ENCODE measurements at places on chromosomes 1 and 21.

DNA sequence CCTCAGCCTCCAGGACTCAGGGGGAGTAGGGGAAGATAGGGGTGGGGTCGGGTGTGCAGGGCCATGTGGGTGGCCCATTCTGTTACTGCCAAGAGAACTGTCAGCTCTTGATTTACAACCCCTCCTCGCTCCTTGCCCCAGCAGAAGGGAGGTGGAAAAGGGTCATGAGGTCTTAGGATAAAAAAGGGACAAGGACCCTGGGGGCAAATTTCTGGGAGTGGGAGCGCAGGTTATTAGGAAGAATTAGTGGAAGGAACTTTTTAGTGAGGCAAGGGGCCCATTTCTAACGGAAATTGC, 812 bp downstream of the FAM110D start:
- no peak for DNase-seq

- DNase-seq = no peak
These were observed 70.0 kb upstream of the KIAA0040 start for GRCh38 chr1:175262621-175263020.

GRCh38 chr1:35261412-35262120, 6.9 kb upstream of the ZMYM4 start:
- DNase-seq = no peak

DNA sequence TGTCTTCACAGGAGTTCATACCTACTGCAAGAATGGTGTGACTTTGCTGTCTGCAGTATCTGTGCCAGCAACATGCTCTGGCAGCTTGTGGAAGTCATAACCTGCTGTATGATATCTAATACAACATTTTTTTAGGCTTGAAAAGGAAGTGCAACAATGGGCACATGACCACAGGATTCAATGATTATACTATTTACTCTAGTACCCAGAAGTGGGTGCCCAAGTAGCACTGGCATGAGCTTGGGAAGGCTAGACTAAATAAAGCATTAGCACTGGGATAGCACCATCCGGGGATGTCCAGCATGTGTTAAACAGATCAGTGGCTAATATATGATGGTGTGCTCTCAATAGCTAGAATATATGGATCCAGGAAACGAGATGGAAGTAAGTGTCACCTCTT, 98.6 kb upstream of the PDE4B start:
- no peak for DNase-seq

GRCh38 chr1:11059155-11059967, 457 bp downstream of the SRM start:
- DNase-seq = no peak

DNA sequence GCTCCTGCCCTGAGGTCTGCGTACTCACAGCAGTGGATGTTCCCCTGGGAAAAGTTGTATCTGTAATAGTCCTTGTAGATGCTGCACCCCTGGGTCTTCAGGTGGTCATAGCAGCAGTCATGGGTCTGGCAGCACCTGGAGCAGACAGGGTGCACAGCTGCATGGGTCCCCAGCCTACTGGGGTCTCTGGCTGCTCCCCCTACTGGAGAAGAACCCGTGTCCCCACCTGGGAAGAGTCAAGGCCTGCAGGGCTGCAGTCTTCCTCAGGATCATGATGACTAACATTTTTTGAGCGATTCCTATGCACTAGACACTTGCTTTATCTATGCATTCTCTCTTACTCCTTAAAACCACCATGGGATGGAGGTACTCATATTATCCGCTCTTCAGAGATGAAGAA, 3.9 kb downstream of the PLA2G2D start:
- DNase-seq = no peak

DNA sequence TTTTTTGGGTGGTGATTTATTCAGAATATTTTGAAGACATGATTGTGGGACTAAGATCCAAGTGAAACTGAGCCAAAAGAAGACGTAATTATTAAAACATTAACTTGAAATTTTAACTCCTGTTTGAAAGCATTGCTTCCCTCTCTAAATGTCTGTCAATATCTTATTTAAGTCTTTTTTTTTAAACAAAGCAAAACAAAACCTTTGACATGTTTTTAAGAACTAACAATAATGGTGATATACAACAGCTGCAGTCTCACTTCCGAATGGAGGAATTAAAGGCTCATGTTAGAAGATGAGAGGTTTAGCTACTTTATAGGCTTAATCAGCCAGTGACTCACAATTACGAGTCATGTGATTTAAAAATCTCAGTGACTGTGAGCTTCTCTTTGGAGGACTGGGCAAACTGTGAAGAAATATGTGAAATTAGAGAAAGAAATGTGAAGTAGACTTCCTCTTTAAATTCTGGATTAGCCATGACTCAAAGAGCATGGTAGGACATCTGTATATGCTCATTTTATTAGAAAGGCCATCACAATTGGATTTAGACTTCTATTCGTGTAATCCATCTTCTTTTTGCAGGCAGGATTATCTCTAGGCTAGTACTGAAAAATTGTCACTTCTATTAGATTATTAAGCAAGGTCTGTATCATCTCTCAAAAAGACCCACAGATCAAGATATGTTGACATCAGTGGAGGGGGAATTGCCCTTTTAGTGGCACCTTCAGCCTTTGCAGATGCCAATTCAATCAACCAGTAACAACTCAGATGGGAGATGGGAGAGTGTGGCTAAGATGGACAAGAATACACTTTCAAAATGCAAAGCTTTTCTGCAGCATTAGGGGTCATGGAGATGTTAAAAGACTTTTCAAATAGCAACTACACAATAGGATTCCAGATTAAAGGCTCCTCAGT, 28.7 kb downstream of the KCNA3 start:
- DNase-seq = no peak

GRCh38 chr1:113133038-113133437, 60.0 kb downstream of the LRIG2 start:
- no peak for DNase-seq

DNA sequence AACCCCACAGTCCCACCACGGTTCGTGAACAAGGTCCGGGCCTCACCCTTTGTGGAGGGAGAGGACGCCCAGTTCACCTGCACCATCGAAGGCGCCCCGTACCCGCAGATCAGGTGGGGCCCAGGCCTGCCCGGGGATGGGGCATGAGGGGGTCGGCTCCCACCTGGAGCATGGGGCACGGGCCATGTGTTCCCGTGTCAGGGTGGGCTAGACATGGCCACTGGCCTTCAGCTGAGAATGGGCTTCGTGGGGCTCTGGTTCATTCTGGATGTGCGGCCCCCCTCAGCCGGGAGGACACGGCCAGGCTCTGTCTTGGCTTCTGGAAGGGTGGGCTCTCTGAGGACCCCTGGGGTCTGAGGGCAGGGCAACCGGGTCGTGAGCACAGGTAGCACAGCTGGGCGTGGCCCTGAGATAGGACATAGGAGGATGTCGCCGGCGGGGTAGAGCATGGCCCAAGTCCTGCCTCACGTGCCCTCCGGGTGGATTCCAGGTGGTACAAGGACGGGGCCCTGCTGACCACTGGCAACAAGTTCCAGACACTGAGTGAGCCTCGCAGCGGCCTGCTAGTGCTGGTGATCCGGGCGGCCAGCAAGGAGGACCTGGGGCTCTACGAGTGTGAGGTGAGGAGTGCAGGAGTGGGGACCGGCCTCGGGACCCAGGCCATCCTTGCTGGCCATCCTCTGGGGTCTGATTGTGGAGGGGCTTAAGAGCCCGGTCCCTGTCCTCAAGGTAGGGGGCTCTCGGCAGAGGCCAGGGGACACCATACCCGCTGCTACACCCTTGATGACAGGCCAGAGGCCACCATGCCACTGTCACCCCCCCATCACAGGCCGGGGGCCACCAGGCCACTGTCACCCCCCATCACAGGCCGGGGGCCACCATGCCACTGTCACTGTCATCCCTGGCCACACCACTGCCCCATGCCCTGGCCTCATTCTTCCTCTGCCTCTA, 55.5 kb downstream of the TRIM11 start:
- no peak for DNase-seq

GRCh38 chr1:219555806-219556205, 57.1 kb downstream of the ZC3H11B start:
- no peak for DNase-seq

GRCh38 chr1:220317161-220317560, 44.9 kb upstream of the RAB3GAP2 start:
- no peak for DNase-seq

DNA sequence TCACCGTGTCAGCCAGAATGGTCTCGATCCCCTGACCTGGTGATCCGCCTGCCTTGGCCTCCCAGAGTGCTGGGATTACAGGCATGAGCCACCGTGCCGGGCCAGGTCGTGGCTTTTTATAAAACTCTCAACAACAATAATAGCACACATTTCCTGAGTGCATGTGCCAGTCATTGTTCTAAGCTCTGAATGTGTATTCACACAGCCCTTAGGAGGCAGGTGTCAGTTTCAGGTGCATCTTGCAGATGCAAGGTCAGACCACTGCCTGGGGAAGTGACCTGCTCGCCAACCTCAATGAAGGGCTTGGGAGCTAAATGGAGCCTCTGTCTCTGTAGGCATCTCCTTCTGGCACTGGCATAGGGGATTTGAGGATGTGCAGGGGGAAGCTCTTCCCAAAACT, 1.6 kb upstream of the LEFTY2 start:
- DNase-seq = no peak

- no peak for DNase-seq
These were observed 186.8 kb downstream of the LTN1 start for GRCh38 chr21:28805885-28806284.

- DNase-seq = no peak
These were observed 49.6 kb downstream of the CTTNBP2NL start for GRCh38 chr1:112445596-112445995.

GRCh38 chr1:165988275-165988674, 160.9 kb downstream of the UCK2 start:
- DNase-seq = no peak

- no peak for DNase-seq
These were observed 1.9 kb upstream of the OR13G1 start for GRCh38 chr1:247681288-247681897.

DNA sequence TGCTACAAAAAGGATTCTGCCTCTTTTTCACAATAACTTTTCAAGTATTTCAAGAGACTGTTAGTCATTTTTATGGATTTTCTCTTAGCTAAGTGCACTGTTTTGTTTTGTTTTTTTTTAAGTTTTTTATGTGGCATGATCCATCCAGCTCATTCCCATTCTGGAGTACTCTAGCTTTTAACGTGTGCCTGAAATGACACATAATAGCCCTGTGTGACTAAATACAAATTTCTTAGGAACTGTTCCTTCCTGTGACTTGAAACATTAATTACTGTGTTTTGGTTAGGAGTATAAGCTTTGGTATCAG, 143.9 kb downstream of the HS2ST1 start:
- no peak for DNase-seq

- peak; percentile 92 for DNase-seq
These were observed at the start of gene VASH2 for GRCh38 chr1:212950243-212951125. VASH2 (plus strand) TSS chr1:212950541; CDS start chr1:212951543, 1,002 bp downstream.

DNA sequence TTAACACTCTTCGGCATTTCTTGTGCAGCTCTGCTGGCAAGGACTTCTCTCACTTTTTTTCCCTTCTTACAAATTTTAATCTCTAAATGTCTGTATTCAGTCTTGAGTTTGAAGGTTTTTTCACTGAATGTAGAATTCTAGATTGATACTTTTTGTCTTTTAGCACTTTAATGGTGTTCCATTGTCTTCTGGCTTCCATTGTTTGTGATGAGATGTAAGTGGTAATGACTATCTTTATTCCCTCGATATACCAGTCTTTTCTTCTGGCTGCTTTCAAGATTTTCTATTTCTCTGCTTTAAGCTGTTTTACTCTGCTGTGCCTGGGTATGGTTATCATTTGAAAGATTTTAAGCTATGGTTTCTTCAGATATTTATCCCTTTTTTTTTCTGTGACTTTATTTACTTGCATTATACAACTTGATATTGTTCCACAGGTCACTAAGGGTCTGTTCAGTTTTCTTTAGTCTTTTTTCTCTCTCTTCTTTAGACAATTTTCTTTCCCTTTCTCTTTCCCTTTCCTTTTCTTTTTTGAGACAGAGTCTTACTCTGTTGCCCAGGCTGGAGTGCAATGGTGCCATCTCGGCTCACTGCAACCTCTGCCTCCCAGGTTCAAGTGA, 35.8 kb downstream of the DYRK1A start:
- no peak for DNase-seq

GRCh38 chr1:170790651-170791071, 126.7 kb downstream of the PRRX1 start:
- no peak for DNase-seq

DNA sequence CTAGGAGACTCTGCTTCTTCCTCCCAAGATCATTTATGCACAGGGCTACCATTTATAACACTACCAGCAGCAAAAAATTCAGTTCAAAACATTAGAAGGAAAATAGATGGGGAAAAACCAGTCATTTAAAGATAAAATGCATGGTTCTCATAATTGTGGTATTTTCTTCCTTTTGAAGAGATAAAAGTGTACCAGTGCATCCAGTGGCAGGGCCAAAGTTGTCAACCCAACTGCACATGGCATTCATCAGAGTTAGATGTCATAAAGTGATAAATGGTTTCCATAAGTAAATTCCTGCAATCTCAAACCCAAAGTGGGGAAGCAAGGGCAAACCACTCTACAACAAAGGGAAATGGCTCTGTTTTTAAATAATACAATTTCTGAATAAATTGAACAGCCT, 119.1 kb upstream of the DMRTA2 start:
- DNase-seq = no peak

GRCh38 chr1:244326757-244327156, 125.0 kb downstream of the ADSS2 start:
- no peak for DNase-seq

GRCh38 chr1:239913141-239913585, 178.5 kb upstream of the FMN2 start:
- DNase-seq = no peak

DNA sequence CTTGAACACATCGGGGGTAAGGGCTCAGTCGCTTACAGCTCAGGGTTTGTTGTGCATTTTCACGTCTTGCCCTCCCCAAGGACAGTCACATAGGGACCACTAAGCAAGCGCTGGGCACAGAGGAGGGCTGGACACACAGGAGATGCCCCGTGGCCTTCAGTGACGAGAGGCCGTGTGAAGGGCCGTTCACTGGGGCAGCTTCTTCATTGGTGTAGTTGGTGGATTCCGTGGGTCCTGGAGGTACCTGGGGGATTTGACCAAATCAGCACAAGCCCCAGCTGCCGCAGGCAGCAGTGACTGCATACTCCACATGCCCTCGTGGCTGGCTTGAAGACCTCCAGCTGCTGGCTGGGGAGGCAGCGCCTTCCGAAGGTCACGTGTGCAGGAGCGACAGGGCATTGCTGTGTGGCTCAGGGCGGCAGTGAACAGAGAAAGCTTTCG, 100.8 kb upstream of the C1orf174 start:
- no peak for DNase-seq

GRCh38 chr21:20998456-20998789, 214 bp downstream of the NCAM2 start:
- no peak for DNase-seq

GRCh38 chr1:239647045-239647444, 260.7 kb downstream of the CHRM3 start:
- DNase-seq = no peak

DNA sequence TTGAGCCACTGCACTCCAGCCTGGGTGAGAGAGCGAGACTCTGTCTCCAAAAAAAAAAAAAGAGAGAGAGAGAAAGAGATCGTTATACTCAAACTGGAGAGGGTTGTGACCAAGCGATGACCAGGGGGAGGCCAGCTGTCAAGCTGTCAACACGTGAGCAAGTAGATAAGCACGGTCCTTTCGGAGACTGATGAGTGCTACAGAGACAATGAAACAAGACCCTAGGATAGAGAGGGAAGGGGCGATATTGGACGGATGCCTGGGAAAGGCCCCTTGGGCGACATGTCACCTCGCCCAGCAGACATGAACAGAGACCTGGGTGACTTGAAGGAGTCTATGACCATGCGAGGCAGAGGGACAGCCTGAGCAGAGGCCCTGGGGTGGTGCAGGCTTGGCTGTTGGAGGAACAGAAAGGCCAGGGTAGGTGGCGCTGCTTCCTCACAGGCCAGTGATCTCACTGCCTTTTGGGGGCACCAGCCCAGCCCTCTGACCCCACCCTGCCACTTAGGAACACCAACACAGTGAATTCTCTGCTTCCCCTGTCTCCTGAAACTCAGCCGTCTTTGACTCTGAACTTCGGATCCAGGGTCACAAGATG, 100.8 kb upstream of the IFFO2 start:
- no peak for DNase-seq

All from GM12892 (cell line).